ENCODE measurements at places on chromosomes 7 and 10.

DNA sequence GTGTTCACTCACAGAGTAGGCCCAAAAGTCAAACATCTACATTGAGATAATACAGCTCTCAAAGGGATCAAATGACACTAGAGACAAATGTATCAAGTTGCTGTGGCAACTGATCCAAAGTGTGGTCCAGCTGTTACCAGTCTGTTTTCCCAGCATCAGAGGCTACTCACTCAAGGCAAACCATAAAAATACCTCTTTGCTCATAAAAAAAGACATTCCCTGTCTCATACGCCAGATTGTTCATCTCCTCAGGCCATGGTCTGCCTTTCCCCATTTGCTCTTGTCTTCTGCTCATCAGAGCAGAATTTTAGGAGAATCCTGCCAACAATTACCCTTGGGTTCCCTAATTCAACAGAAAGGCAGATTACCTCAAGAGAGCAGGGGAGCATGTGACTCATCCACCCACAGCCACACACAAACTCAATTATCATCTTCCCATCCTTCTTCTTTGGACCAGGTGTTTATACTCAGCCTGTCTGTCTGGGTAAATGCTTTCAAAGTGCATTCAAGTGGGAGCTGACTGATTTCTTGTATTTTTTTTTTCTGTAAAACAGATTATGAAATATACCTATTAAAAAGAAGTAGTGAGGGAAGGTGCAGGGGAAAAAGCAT, 226.5 kb upstream of the HPS1 start:
- peak; percentile 58 for DNase-seq

DNA sequence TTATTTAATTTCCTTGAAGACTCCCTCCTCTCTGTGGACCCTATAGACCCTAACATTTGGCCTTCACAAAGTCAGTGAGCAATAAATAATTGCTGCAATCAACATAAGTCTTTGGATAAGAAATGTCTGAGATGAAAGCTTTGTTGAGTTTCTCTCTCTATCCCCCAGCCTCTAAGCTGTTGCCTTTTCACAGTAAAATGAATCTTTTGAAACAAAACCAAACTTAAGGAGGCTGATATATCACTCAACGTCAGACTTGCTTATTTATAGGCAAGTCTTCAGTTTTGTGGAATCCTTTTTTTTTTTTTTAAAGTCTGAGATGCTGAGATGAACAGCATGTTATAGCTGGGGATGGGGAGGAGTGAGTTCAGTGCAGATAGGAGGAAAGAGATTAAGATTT, 10.0 kb downstream of the CPED1 start:
- no peak for DNase-seq

GRCh38 chr7:47600199-47601118, 18.5 kb upstream of the TNS3 start:
- no peak for DNase-seq

- DNase-seq: peak; percentile 42
These were observed 2.3 kb downstream of the AGMO start for GRCh38 chr7:15559416-15559928.

- DNase-seq: no peak
These were observed 1.2 kb downstream of the PDIA4 start for GRCh38 chr7:149027055-149027454.

- DNase-seq: no peak
These were observed 107.0 kb upstream of the PDE1C start for GRCh38 chr7:32177232-32177631.

- DNase-seq: peak; percentile 97
These were observed 259.7 kb downstream of the CALN1 start for GRCh38 chr7:72152161-72153131.

DNA sequence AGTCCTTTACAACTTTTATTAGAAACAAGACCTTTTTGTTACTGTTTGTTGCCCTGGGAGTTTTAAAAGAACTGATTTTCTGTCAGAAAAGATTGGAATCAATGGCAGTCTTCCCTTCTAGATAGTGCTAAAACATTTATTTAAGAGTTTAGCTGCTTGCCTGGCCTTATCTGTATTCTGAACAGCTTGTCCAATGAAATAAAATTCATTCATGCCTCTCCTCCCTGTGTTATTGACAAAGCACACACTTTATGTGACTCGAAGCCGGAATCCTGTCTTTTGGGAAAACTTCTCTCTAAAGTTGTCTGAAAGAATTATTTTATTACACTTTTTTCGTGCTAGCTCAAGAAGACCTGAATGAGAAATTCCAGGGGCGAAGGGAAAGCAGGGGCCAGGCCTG, 992.5 kb downstream of the TYW1 start:
- no peak for DNase-seq

DNA sequence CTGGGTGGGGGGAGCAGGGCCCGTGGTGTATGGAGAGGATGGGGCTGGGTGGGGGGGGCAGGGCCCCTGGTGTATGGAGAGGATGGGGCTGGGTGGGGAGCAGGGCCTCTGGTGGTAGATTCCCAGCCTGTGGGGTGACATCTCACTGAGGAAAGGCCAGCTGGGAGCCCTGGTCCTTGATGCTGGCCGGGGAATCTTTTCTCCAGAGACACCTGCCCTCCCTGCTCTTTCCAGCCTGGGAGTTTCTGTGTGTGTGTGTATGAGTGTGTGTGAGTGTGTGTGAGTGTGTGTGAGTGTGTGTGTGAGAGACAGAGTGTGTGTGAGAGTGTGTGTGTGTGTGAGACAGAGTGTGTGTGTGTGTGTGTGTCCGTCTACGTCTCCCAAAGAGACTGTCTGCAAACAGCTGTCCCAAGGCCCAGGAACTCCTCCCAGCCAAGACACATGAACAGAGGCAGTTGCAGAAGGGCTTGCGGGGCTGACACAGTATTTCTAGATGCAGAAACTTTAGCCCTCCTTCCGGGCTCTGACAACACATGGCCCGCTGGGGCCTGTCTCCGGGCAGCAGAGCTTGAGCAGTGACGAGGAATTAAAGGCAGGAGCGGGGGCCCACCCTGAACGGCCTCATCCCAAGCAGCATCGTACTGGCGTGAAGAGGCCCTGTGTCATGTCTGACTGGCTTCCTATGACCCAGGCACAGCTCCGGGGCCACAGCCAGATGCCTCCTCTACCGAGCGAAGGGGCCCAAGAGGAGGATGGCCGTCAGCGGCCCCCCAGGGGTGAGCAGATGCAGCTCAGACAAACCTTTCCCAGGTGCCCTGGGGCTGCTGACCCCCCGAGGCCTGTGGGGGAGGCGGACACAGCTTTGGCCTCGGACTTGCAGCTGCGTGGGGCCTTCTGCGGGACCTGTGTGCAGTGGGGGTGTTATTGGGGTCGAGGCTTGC, 24.3 kb downstream of the FAM20C start:
- DNase-seq: no peak

GRCh38 chr7:43139137-43139536, 26.7 kb downstream of the HECW1 start:
- no peak for DNase-seq

DNA sequence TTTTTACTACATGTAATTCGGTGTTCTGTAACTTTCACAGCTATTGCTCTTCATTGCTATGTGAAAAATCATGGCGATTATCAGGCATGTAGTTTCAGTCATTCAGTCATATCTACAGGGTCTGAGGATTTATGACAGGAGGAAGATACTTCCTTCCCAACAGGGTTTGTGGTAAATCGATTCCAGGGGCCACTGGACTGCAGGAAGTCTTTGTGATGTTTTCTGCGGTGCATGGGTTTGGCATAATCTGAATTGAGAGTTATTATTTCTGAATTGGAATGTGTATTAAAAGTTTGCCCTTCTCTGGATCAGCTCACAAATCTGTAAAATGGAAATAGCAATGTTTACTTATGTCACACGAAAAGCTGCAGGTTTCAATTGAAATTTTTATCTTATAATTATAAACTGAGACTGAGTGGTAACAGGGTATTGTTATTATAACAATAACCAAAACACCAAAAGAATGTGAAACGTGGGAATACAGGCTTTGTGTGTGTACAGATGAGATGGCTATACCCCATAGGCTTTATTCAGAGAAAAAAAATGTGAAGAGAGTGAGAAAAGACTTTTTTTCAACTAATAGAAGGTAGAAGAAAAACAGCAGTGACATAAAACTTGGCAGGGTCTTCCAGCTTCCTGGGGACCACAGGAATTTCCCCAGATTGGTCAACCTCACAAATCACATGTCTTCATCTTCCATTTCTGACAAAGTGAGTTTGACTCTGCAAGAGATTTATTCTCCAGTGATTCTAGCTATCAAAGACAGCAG, 307.7 kb upstream of the NFE2L3 start:
- DNase-seq: no peak

- DNase-seq: no peak
These were observed 51.4 kb downstream of the BTAF1 start for GRCh38 chr10:91974960-91975359.

GRCh38 chr10:29130190-29130673, 158.6 kb upstream of the LYZL1 start:
- DNase-seq: peak; percentile 11

DNA sequence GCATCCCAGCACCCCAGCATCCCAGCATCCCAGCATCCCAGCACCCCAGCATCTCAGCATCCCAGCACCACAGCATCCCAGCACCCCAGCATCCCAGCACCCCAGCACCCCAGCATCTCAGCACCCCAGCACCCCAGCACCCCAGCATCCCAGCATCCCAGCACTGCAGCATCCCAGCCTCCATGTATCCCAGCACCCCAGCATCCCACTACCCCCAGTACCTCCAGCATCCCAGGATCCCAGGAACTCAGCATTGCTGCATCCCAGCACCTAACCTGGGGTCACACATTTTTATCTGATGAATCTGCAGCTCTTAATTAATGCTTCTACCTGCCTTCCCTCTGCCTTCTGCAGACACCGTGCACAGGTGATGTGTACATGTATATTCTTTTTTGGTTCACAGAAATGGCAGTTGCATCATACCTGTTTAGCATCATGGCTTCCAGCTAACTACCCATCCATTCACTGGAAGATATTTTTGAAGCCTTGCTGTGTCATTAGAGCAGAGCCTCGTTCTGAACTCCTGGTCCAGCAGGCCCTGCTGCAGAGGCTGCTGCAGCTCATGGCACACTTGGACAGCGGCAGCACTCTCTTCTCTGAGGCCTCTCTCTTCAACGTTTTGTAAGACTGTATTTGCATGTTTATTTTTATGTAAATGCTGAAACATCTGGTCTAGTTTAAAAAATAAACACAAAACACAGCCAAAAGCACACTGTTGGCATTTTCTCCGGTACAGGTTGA, 4.6 kb upstream of the CFAP46 start:
- DNase-seq: no peak

DNA sequence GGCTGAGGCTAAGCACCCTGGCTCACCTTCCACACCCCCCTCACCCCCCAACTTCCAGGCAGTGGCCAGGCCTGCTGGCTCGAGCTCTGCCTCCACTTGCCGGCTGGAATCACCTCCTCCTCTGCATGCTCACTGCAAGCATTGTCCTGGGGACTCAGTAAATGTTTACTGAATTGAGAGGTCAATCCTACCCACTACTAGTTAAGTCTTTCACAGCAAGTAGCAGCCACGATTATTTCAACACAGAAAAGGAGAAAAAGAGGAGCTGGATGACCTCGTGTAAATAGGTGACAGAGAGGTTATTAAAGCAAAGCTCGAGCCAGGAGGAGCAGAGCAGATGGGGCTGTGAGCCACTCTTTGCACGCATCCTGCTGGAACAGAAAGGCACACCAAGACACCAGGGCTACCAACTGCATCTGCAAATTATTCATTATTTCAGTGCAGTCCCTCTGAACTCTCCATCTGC, 32.1 kb downstream of the HIPK2 start:
- no peak for DNase-seq

GRCh38 chr10:110530131-110530831, 32.6 kb downstream of the DUSP5 start:
- no peak for DNase-seq

GRCh38 chr7:19989906-19990305, 216.5 kb upstream of the TMEM196 start:
- DNase-seq: no peak

- no peak for DNase-seq
These were observed 108.3 kb upstream of the HDAC9 start for GRCh38 chr7:18387191-18387735.

GRCh38 chr7:2404714-2405119, 1.3 kb downstream of the CHST12 start:
- no peak for DNase-seq

- DNase-seq: no peak
These were observed 38.0 kb upstream of the TRUB1 start for GRCh38 chr10:114899982-114900381.

GRCh38 chr10:105473170-105473569, 832.1 kb downstream of the SORCS3 start:
- DNase-seq: no peak

GRCh38 chr7:130013241-130013640, 37.9 kb downstream of the ZC3HC1 start:
- DNase-seq: no peak

DNA sequence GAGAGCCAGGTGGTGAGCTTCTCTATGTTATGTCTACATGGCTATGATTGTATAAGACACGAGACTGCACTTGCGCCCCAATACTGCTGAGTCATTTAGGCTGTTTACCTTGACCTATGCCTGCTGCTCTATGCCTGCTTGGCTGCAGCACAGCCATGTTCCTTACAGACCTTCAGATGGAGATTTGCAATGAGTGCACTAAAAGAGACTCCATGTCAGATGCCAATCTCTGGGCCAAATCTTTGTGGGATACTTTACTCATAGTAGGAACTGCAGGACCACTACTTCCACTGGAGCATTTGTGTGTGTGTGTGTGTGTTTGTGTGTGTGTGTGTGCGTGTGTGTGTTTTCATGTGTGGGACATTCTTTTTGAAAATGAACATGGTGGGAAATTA, 50.0 kb upstream of the KMT2E start:
- DNase-seq: no peak

GRCh38 chr7:41925946-41926345, 223.1 kb upstream of the INHBA start:
- no peak for DNase-seq

DNA sequence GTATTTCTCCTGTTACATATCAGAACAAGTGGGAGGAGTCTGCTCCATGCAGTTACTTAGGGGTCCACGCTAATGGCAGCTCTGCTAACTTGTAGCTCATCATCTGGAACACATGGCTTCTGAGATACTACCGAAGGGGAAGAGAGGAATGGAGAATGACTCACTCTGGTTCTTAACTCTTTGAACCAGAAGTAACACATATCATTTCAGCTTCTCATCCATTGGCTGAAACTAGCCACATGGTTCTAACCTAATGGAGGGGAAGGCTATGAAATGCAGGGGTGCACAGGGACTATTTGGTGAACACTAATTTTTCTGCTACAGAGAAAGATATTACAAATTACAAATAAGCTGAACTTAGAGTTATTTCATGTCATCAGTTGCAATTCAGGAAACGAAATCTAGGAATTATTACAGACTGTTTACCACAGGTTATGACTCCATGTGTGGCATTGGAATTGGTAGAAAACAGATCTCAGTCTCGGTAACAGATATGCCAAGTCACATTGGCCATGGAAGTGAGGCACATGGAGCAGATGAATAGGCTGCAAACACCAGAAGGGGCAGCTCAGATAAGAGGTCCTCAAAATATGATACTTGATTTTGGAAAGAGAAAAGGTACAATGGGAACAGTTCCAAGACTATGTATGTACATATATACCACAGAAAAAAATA, 9.4 kb upstream of the KAT6B start:
- DNase-seq: no peak
